ENCODE measurements at places on chromosomes 4 and X.
A peak's percentile ranks its signal among the peaks of the same experiment; 100 is the strongest.

- DNase-seq = peak; percentile 14
Measured at GRCh38 chrX:46758163-46758955, 559 bp downstream of the SLC9A7 start.

DNA sequence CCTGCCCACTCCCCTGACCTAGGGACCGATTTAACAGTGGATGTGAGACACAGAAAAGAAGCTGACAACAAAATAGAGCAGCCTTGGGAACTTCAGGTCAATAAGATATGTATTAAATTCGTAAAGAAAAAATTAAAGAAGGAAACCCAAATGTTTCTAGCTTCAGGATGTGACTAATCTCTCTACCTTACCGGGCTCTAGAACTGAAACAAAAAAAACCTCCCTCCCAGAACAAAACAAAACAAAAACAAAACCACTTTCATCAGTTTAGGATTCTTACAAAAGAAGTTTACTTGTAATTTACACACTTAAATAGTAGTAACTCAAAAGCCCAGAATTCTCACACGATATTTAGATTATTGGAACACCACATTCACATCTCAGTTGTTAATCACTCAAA lies 185.8 kb upstream of the RPS6KA3 start:
- no peak for DNase-seq

GRCh38 chrX:55342533-55343501 lies 78.1 kb upstream of the PAGE3 start:
- DNase-seq = peak; percentile 17

DNA sequence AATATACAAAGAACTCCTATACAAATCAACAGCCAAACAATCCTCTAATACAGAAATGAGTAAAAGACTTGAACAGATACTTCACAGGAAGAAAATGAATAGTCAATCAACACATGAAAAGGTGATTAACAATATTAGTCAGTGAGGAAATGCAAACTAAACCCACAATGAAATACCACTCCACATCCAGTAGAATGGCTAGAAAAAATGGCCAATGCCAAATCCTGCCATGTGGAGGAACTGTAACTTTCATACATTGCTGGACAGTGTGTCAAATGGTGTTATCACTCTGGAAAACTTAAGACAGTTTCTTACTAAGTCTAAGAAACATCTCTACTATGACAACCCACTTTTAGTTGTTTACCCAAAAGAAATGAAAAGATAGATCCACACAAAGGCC lies 59.5 kb downstream of the NSG1 start:
- no peak for DNase-seq

DNA sequence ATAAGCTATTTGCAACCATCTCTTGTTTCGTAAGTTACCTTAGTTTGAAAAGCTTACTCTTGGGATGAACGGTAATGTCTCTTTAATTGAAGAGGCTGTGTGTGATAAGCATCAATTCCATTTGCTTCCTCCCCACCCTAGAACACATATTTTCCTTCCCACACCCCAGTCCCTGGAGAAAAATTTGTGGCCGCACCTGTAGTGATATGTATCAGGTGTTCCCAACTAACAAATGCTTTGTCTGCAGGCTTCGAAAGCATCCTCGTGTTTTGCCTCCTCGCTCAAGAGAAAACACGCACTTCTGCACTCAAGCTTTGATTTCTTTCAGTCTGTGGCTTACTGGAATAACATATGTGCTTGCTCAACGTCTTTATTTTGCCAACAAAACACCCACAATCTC lies 143.8 kb upstream of the OTUD4 start:
- DNase-seq = no peak

- no peak for DNase-seq
Measured at GRCh38 chr4:135267148-135267865, 1065.7 kb upstream of the PABPC4L start.

- no peak for DNase-seq
Measured at GRCh38 chr4:184854673-184855072, 28.9 kb upstream of the ACSL1 start.

DNA sequence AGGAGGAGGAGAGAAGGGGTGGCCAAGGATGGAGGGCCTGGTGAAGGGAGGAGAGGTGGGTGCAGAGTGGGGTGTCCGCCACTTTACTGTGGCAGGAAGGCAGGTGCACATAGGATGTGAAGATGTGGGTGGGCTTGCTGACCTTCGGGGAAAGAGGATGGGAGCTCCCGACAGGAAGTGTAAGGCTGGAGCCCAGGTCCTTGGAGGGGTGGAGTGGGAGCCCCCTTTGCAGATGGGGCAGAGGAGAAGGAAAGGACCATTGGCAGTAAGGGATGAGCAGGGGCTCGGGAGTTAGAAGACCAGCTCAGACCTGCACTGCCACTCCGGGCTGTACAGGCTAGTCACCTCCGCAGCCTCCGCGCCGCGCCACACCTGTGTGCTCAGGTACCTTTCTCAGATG lies 89.5 kb downstream of the EVC start:
- no peak for DNase-seq

DNA sequence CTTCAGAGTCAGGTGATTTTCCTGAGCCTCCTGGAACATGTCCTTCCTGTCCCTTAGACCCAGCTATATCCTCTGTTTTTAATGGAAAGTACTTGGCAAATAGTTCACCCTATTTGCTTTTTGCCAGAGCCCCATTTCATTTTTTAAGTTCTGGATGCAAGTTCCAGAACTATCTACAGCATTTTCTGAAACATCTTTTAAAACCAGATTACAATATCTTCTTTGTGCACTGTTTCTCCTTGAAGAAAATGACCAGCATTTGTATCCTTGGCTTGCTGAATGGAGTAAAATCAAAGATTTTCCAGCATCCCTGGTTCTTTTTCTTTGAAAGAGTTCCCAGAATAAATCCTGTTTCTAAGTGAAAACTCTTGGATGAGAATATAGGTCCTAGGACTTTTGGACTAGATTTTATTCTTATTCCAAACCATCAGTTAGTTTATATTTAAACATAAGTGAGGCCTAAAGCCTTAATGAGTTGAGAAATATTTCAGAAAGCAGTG lies 224.3 kb downstream of the ANK2 start:
- no peak for DNase-seq

DNA sequence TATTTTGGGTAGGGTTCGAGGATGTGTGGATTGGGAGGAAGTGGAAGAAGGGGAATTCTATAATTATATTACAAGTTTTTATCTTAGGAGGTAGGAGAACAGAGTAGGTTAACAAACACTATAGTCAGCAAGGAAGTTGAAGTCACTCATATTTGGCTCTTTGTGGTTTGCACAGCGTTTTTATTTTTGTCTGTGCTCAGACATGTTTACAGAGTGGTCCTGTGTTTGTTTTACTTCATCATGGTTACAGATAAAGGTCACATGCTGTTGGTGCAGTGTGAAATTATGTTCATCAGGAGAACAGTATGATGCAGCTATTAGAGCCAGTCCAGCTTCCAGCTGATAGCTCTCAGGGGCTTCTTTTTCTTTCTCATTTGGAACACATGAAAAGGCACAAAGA lies 299.9 kb upstream of the SFRP2 start:
- DNase-seq = no peak

GRCh38 chrX:136773648-136774047 lies 7.1 kb downstream of the ARHGEF6 start:
- DNase-seq = no peak

- no peak for DNase-seq
Measured at GRCh38 chr4:69576251-69576877, 63.1 kb downstream of the UGT2A2 start.

GRCh38 chrX:32155044-32155638 lies 1056.2 kb downstream of the DMD start:
- DNase-seq = no peak

- no peak for DNase-seq
Measured at GRCh38 chr4:8093587-8094274, 64.9 kb downstream of the ABLIM2 start.

DNA sequence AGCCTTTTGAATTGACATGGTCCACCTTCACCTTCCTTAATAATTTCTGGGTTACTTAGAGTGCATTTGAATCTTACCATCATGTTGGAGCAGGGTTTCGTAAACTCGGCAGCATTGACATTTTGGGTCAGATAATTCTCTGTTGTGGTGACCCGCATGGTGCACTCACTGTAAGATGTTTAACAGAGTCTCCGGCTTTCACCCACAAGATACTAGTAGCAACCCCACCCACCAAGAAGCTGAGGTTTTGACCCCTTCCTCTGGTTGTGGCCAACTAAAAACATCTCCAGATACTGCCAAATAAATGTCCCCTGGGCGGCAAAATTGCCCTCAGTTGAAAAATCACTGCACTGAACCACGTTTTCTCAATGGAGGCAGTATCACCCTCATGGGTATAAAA lies 62.7 kb downstream of the CHST7 start:
- DNase-seq = no peak

DNA sequence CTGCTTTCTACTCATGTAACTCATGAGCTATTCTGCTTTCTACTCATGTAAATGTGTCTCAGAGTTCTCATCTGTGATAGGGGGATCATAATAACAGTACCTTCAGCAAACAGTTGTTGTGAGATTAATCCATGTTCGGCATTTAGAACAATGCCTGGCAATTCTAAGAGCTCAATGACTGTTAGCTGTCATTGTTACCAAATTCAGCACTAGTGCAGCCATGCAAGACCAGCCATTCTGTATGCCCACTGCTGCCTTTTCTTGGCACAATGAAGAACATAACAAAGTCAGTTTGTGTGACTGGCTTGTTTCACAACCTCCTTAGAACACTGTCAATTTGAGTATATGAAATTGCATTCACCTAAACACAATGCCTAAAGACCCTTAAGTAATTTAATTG lies 163.2 kb downstream of the ANK2 start:
- DNase-seq = no peak

GRCh38 chrX:134137341-134137740 lies 99.6 kb upstream of the CCDC160 start:
- DNase-seq = no peak

- no peak for DNase-seq
Measured at GRCh38 chrX:140065961-140066662, 100.8 kb upstream of the CXorf66 start.

GRCh38 chrX:133794126-133794525 lies 191.3 kb downstream of the GPC3 start:
- no peak for DNase-seq

DNA sequence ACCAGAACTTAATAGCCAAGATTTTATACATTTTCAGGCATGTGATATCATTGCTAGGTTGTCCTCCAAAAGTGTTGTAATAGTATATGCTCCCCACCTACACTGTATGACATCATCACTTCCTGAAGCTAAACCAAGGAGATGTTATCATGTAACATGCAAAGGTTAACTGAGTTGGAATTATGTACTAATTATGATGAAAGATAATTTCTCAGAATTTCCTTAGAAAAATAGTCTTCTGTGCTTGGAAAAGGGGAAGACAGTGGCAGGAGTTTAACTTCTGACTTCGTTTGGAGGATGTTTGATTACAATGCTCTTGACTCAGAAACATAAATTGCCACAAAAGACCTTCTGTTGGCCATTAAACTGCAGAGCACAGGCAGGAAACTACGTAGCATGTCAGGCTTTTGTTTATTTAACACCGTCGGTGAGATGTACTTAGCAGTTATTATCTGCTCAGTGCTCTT lies 83.6 kb upstream of the GUCY1A1 start:
- no peak for DNase-seq
